Trophoblast cell (in vitro differentiated cells and primary cell): ENCODE measurements at places on chromosomes 12 and 14.

DNA sequence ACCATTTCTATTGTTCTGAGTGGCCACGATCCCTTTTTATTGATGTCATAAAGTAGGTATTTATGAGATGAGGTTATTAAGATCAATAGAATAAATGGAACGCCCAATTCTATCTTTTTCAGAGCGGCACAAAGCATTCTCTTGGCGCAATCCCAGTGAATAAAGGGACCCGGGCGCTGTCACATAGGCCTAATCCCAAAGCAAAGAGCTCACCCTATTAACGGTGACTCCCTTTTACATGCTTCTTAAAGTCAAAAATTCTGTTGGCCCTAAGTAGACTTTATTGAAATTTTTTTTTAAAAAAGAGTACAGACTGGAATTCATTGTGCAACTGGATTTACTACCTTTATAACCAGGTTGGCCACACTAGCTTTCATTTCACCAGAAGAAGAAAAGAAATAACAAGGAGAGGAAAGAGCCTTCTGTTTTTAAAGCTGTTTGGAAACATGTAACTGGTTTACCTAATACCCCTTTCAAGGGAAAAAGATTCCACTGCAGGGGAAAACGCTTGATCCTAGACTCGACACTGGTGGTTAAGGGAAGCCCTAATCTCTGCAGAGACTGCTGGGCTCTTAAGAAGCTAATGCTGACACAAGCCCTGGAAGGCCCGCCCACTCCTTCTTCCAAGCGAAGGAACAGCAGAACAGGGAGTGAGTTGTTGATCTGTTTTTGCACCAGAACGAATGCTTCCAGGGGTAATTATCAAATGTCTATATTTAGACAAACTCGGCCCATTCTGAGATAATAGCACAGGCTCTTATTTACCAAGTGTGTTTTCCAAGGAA lies 381.2 kb downstream of the BCL11B start:
- no peak for DNase-seq

GRCh38 chr14:60199321-60199720 lies 34.1 kb upstream of the DHRS7 start:
- no peak for DNase-seq

GRCh38 chr14:39433452-39433813 lies 1.2 kb upstream of the FBXO33 start:
- DNase-seq, result no peak

DNA sequence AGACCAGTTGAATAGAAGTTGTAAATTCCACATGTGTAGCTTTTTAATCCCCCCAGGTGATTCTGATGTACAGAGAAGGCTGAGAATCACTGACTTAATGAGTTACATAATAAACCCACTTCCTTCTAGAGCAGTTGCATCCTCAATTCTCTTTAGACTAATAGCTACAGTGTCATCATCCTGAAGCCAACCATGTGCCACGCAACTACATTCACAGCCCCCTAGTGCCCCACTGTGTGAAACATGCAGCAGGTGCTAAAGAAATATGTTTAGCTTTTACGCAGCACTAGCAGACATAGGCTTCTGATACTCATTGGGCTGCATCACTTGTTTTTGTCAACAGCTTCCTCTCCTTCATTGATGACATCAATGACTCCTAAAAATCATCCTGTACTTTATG lies 1168.3 kb downstream of the BCL11B start:
- DNase-seq, result no peak

DNA sequence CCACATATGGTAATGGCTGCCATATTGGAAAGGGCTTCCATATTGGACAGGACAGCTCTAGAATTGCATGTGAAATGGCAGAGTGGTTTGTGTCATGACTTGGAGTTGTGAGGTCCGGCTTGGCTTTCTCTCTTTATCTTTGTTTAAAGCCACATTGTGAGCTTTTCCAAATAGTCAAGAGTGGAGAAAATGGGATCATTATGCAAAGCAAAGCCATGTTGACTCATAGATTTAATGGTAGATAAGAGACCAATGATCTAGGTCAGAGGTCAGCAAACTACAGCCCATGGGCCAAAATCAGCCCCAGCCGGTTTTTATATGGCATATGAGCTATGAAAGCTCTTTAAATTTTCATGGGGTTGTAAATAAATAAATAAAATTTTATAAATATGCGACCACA lies 449.1 kb downstream of the BCL11B start:
- peak; percentile 17 for DNase-seq

GRCh38 chr12:5293773-5294172 lies 138.1 kb upstream of the NTF3 start:
- no peak for DNase-seq

- DNase-seq, result no peak
Observed at GRCh38 chr14:60253649-60254048, 4.6 kb downstream of the PPM1A start.

DNA sequence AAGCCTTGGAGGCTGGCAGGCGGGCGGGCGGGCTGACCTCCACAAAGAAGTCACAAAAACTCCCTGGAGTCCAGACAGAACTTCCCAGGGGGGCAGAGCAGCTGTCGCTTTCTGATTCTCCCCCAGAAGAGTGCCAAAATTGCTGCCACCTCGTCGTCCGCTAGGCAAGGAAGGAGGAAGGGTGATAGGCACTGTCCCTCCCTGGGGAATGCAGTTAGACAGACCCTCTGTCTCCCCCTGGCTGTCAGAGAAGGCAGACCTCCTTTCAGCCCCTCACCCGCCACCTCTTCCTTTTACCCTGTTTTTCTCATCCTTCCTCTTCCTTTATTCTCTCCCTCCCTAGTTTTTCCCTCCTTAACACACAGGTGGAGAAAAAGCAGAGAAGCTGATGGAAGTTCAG lies 18.7 kb downstream of the GRIN2B start:
- DNase-seq, result no peak

GRCh38 chr12:94143951-94144350 lies 4.4 kb upstream of the PLXNC1 start:
- no peak for DNase-seq

GRCh38 chr14:51776102-51776894 lies 84.1 kb upstream of the GNG2 start:
- DNase-seq, result peak; percentile 58

DNA sequence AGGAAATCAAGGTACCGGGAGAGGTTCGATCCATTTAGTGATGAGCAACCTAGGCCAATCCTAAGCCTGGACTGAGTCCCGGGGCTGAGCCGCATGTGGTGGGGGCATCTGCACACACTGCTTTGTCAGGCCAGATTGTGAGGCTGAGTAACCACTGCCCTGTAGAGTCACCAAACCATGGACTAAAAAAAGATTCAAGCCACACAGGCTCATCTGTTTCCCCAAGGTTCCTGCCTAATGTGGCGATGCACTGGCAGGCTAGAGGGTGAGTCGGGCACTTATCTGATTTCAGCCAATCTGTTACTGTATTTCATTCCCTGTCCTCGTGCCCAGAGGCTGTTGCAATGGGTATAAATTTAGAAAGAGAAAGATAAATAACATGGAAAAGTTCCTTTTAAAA lies 140.8 kb downstream of the TTC7B start:
- no peak for DNase-seq

DNA sequence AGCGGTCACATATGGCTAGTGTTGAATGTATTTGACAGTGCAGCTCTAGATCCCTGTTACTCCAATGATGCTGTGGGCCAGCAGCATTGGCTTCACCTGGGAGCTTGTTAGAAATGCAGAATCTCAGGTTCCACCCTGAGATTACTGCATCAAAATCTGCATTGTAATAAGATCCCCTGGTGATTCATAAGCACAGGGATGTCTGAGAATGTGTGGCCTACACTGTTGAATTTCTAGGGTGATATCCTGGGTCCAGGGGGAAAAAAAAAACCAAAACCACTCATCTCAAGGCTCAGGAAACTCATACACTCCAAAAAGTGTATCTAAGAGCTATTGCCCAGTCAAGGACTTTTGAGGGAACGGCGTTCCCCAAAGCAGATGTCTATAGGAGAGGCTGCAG lies 196.8 kb downstream of the PPM1H start:
- no peak for DNase-seq

DNA sequence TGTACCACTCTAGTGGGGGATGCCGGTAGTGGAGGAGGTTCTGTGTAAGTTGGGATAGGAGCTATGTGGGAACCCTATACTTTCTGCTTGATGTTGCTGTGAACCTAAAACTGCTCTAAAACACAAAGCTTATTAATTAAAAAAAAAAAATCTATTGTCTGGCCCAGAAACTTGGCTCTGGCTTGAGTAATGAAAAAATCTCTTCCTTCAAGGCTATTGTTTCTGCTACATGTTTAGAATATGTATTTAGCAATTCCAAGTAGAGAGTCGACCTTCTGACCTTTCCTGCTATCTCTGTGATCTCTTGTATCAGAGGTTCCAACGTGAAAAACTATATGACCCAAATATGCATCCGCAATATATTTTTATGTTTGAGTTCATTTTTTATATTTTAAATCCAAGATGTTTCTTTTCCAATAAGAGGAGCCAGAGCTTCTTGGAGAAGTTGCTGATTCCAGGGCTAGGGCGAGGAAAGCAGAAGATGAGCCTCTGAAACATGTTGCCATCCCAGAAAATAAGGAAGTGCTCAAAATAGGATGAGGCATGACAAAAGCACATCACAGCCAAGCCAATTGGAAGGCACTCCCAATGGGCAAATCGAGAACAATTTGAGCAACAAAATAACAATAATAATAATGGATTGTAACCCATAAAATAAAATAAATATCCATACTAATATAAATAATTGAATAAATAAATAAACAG lies 184.6 kb upstream of the TMEM260 start:
- no peak for DNase-seq

DNA sequence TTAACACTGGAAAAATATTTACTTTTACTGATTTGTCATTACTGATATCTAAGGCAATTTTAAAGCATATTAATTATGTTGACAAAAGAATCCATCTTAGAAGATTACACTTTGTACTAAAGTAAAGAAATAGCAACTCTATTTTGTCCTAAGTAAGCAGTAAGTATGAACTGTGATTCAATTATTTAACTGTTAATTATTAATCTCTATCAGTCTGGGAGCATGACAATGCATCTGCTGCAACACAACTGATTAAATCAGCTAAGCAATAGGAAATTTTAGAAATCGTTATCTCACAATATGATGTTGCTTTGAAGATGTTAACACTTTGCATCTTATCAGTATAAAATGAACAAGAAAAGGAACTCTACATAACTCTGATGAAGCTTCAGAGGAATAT lies 172.3 kb downstream of the DPY19L2 start:
- DNase-seq, result no peak

- DNase-seq, result no peak
Observed at GRCh38 chr12:51910691-51911090, 3.4 kb downstream of the ACVRL1 start.

GRCh38 chr14:94058128-94058673 lies 22.8 kb downstream of the DDX24 start:
- DNase-seq, result no peak

DNA sequence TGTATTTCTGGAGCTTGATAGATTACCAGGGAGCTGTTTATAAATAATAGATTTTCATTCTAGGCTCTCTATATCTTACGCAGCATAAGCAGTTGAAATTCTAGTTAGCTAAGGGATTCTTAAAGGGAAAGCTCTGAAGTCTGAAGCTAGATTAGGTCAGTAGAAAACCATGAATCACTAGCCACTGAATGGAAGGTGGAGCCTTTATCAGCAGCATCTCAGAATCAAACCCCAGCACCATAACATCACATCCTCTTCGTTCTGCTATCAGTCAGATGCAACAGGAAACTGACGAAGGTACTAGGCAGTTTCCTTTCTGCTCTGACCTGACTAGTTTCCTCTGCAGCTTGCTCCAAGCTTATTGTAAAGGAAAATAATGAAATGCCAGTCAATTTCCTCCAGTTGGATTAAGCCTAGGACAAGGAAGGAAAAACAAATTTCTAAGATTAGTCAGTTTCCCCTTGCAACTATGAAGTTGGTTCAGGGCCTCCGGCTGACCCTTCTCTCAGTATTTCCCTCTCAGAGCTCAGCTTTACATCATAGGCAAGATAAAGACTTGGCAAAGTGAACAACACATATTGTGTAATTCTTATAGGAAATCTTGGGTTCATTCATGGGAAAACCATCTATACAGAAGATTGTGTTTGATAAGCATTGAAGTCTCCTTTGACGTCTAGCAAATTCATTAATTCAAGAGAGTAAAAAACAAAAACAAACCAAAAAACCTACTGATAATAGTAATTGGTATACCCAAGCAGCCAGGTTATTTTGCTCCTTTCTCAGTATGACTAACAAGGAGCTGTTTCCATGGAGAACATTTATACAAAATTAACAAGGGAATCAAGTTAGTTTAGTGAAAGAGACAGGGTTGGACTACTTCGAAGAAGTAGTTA lies 43.4 kb upstream of the CFAP54 start:
- peak; percentile 46 for DNase-seq

DNA sequence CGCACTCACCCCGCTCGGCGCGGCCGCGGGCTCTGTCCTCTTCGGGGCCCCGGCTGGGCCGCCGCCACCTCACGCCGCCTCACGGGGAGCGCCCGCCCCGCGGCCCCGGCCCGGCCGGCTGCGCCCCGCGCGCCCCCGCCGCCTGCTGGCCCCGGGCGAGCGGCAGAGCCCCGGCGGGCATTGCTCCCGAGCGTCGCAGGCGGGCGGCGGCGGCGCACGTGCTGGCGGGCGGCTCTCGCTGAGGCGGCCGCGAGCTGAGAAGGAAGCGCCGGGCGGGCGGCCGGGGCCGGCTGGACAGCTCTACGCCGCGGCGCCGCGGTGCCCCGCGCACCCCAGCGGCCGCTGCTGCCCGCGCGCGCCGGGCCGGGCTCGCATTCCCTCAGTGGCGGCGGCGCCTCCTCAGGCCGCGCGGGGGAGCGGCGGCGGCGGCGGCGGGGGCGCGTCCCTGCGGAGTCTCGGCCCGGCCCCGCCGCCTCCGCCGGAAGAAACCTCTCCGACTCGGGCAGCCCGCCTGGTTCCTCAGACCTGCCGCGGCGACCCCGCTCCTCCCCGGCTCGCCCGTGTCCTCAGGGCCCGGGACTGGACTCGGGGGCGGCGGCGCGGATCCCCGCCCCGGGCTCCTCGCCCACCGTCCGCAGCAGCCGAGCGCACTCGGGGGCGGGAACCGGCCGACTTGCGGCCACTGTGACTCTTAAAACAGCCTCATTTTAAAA lies at the start of gene PITPNM2:
PITPNM2 (minus strand) TSS at position 347 of the 713 bp plus-strand sequence. CDS start 116,500 bp downstream, outside the sequence.
- DNase-seq, result peak; percentile 79
